ENCODE measurements at places on chromosomes 11 and 22.

- no peak for DNase-seq
Observed at GRCh38 chr11:132520199-132520598, 1012.1 kb downstream of the OPCML start.

GRCh38 chr22:37259540-37260029 lies 15.5 kb upstream of the RAC2 start:
- DNase-seq: peak; percentile 38

- no peak for DNase-seq
Observed at GRCh38 chr11:45924036-45924915, 1.8 kb downstream of the LARGE2 start.

DNA sequence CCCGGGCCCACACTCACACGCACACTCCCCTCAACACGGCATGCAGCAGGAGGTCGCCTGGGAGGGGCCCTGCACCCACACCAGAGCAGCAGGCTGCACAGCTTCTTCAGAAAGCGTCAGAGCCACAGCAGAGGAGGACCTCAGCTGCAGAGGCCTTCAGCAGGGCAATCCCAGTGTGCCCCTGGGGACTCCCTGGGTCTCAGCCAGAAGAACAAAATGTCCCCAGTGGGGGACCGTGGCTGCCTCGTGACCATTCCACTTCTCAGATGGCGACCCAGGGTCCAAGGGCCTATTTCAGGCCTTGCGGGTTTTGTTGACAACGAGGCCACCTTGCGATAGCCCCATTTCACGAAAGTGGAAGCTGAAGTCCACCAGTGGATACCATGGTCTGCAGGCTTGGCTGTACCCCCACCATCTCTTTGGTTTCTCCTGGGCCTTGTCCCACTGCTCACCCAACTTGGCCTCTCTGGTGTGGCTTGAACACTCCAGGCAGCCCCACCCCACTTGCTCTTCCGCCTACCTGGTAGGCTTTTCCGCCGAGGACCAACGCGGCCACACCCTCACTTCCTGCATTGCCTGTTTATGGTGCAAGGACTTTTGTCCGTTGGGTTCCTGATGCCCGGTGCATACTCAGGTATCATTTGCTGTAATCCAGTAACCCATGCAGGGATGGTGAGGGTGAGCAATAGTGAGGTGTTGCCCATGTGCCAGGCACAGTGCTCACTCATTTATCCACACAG lies 38.1 kb downstream of the MB start:
- DNase-seq: peak; percentile 57

- DNase-seq: no peak
Observed at GRCh38 chr11:45402049-45402630, 116.0 kb upstream of the SYT13 start.

- DNase-seq: no peak
Observed at GRCh38 chr11:44823868-44824267, 97.1 kb downstream of the TSPAN18 start.

GRCh38 chr22:50526834-50527801 lies 1.7 kb upstream of the SCO2 start:
- DNase-seq: no peak

DNA sequence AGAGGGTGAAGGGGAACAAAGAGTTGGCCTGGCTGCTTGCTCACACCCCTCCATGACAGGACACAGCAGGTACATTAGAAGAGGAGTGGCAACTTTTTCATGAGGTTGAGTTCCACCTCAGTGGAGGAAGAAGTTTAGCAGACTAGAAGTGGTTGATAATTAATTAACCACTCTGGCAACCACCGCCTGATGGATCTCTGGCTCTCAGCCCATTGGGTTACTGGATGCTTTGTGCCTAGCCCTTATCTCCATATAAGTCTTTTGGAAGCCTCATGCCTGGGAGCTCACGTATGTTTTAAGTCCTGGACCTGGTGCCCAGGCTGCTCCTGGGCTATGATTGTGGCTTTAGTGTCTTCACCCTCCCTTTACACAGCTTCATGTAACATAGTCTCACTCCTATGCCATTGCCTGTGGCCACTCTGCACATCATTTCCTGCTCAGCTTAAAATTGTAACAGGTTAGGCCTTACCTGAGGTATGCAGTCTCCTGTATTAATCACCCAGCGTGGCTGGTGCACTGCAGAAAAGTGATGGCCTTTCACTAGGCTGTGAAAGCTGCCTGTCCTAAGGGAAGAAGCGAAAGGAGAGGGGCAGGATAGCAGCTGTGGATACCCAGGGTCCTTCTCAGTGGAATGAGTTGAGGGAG lies 72.7 kb upstream of the CRTAM start:
- no peak for DNase-seq

- no peak for DNase-seq
Observed at GRCh38 chr11:47442514-47442913, 6.4 kb downstream of the RAPSN start.

DNA sequence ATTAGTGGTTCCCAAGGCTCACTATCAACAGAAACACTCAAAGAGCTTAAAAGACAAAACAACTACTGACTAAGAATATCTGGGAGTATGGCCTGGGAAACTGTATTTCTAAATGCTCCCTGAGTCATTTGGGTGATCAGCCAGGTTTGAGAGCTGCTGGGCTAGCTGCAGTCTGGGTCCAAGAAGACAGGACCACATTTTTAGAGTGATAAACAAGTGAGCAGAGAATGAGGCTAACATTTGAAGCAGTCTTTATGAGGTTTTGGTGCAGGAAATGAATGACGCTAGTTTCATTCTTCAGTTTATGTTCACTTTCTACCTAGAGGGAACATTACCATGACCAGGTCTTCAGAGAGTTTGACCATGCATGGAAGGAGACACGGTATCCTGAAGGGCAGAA lies 97.7 kb downstream of the TEAD1 start:
- DNase-seq: no peak

GRCh38 chr11:116871248-116871647 lies 33.8 kb upstream of the APOA1 start:
- no peak for DNase-seq

DNA sequence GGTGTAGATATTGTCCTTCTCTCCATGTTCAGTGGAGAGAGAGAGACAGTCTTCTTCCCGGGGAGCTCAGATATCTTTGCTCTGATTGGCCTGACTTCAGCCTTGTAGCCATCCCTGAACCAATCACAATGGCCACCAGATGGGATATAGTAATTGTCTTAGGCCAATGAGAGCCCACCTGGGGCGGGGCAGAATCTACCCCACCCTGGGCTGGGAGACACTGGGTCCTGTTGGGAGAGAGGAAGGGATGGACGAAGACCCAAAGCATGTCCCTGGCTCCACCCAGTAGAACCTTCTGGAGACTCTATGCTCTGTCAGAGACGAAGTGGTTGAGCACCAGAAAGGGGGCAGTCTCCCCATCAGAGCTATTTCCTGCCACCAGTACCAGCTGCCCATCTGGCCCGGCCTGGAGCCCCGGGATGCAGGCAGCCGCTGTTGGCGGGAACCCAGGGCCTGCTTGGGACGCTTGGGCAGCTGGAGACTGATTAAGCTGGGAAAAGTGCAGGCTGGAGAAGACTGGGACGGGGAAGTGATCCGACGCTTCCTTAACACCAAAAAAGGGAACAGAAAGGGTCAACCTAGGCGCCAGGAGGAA lies 31.6 kb upstream of the CBX7 start:
- DNase-seq: no peak

DNA sequence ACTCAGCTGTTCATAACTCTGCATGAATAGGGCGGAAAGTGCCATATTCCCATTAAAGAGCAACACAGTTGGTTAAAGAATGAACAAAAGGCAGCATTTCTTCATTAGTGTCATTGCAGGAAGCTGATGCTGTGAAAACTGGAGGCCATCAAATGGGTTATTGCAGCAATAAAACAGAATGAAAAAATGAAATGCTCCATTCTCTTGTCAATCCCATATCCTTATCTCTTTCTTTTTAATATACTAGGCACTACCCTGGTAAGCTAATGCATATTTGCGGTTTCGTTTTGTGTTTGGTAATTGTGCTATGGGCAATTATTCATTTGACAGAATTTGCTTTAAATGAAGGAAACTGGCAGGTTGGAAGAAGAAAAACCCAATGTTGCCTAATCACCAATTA lies 25.3 kb downstream of the C11orf71 start:
- DNase-seq: no peak

DNA sequence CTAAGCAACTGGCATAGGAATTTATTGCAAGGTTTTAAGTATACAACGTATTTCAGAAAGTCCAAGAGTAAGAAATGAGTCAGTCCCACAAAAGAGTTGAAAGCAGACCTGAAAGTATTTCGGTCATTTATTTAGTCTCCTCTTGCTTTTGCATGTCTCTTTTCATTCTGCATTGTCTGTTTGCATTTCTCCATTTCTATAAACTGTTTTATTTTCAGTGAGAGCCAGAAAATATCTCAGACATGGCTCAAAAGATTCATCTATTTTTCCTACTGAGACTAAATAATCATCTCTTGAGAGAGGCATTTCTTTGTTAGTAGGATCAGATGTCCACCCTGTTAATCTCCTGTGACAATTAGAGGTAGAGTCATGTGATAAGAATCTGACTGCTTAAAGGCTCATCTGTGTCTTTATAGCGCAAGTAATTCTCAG lies 219.1 kb upstream of the CCDC179 start:
- DNase-seq: no peak

- peak; percentile 83 for DNase-seq
Observed at GRCh38 chr11:116276051-116277044, 496.4 kb downstream of the BUD13 start.

DNA sequence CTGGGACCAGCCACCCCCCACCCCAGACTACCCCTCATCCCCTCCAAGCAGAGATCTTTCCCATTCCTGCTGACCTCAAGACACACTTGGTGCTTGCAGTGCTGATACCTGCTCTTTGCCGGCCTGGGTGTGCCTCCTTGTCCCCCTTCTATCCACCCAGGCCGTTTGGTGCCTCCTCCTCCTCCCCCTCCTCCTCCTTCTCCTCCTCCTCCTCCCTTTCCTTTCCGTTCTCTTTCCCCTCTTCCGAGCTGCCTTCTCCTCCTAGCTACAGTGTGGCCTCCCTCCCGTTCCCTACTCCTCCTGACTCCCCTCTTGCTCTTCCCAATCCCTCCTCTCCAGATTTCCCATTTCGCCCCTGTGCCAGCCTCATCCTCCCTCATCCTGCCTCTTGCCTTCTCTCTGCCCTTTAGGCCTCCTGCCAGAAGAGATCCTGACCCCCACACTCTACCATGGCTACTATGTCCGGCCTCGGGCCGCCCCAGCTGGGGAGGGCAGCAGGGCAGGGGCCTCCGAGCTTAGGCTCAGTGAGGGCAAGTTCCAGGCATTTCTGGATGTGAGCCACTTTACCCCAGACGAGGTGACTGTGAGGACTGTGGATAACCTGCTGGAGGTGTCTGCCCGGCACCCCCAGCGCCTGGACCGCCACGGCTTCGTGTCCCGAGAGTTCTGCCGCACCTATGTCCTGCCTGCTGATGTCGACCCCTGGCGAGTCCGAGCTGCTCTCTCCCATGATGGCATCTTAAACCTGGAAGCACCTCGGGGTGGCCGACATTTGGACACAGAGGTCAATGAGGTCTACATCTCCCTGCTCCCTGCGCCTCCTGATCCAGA lies 712 bp downstream of the HSPB2 start:
- DNase-seq: no peak

DNA sequence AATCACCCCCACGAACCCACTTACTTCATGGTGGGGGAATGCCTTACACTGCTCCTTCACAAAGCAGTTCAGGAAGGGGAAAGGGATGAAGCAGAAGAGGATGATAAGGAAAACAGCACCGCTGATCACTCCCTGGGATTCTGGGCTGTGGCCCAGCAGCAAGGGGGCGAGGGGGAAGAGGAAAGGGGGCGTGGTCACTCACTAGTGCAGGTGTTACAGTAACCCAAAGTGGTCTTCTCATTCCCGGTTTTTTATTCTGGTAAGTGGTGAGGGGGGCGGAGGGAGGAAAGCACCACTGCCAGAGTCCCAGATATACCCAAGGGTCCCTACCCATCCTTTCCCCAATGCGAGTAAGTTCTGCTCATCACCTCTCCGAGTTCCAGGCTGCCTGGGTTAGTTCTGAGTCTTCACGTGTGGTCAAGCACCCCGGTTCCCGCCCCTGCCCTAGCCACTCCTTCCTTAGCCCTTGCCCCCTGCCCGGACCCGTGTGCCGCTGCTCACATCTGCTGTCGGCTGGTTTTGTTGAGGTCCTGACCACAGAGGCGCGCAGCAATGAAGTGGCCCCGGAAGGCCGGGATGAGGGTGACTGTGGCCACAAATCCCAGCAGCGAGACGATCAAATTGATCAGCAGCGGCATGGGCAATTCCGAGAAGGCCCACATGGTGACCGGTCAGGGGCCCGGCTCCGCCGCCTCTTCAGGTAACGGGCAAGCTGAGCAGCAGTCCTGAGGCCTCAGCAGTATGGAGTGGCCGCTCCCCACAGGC lies 477 bp downstream of the DPAGT1 start:
- DNase-seq: no peak

GRCh38 chr11:72600557-72600956 lies 73.7 kb downstream of the PDE2A start:
- DNase-seq: peak; percentile 19

DNA sequence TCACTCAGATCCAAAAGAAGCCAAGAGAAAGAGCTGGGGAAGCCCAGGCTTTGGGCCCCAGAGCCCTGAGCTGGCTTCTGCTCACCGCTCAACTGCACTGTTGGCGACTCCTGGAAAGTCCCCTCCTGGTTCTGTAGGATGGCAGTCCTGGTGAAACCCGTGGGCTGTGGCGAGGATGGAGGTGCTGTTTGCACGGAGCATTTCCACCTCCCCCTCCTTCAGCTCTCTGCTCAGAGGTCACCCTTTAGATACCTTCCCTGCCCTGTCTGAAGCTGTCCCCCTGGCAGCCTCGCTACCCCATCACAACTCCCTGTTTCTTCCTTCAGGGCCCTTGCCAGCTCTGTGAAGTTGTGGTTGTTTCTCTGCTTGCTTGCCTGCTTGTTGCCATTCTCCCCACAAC lies 97.8 kb downstream of the MYO18B start:
- no peak for DNase-seq

DNA sequence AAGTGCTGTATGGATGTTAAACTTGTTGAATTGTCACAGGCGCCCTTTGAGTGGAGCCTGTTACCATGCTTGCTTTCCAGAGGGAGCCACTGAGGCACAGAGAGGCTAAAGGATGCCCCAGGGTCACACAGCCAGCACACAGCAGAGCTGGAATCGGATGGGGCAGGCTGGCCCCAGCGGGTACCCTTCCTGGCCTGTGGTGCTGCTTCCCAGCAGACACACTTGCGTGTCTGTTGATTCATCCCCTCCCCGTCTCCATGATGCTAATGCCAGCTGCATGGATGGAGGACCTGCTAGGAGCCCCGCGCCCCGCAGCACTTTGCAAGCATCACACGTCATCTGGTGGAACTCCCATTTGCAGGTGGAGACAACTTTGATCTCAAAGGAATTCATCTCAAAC lies 52.4 kb upstream of the SHISAL1 start:
- no peak for DNase-seq
